Head of caudate nucleus (tissue), 42 donors: ENCODE measurements at places on chromosomes 3 and 15.

DNA sequence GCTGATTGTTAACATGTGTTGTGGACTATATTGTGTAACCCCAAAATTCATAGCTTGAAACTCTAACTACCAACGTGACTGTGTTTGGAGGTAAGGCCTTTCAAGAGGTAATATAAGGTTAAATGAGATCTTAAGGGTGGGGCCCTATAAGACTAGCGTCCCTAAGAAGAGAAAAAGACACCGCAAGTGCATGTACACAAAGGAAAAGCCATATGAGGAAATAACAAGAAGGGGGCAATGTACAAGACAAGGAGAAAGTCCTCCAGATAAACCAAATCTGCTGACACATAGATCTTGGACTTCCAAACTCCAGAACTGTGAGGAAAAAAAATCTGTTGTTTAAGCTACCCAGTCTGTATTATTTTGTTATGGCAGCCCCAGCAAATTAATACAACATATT lies 8.6 kb downstream of the DMXL2 start:
- DNase-seq, result no peak

DNA sequence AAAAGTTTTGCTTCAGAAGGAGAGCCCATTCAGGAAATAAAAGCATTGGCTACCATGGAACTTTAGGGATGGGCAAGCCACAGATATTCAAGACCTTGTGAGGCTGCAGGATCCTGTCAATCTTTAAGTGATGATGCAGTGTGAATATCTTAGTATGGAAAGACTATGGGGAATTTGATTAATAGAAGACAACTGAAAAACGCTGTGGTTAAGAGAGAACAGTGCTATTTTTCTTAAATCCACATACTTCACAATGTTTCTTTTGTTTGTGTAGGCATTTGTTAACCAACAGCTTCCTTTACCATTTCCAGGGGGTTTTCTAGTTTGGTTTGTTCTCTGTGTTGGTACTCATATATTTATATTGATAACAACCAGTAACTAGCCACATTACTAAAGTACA lies 90.3 kb downstream of the TMEM212 start:
- DNase-seq, result no peak

DNA sequence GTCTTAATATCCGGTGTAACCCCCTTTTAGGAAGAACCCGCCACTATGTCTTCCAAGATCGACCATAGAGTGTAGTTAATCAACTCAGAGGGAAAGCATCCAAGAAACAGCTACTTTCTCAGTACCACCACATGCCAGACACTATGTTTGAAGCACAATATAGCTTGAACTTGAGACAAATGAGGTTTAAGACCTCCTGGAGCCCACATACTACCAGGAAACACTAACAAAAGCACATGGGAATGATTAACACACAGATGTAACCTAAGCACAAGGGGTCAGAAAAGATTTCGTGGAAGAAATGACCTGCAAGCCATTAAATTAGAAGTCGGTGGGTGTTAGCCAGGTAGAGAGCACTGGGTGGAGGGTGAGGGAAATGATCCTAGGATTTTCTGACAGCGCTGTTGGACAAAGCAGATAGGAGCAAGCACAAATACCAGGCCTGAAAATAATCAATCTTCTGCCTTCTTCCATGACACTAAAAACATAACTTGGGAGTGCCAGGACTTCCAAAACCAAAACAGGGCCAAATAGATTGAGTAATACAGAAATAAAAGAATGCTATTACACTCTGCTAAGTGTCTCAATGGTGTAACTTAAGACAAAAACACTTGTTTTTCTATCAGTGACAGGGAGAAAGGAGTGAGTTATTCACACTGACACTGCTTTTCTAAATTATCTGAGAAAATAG lies 213.7 kb downstream of the FOXP1 start:
- no peak for DNase-seq

- no peak for DNase-seq
Observed at GRCh38 chr3:38542401-38543298, 46.5 kb downstream of the EXOG start.

DNA sequence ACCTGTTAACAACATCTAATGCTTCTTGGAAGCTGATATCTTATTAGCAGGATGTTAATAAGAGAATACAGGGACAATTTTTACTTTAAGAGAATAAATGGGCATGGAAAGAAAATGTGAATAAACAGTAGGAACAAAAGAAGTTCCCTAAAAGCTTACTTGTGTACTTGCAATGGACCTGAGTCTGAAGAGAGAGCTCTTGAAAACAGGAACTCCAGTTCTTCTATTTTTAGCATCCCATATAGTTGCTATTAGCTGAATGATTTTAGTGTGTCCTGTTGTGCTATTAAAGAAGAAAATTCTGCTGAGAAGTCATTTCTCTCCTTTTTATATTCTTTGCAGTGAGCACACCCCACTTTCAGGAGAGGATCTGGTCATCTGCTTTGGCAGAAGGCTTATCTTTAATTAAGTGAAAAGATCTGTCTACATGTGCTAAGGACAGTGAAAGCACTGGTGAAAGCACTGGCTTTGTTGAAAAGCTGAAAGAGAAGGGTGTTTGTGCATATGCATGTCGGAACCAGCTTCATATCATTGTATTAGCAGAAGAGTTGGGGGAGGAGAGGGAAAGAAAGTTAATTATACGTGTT lies 1.4 kb upstream of the ST3GAL6 start:
- no peak for DNase-seq

DNA sequence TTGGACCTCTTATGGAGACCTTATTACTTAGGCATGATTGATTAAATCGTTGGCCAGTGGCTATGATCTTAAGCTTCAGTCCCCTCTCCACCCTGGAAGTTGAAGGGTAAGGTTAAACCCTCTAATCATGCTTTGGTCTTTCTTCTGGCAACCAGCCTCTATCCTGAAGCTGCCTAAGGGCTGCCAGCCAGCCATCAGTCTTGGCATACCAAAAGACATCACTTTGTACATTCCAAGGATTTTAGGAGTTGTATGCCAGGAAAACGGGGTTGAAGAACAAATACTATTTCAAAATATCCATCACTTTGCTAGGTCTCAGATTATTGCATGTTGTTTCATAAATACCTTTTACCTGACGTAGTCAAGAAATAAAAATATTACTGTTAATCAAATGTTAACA lies 28.9 kb downstream of the UBE2E2 start:
- no peak for DNase-seq

DNA sequence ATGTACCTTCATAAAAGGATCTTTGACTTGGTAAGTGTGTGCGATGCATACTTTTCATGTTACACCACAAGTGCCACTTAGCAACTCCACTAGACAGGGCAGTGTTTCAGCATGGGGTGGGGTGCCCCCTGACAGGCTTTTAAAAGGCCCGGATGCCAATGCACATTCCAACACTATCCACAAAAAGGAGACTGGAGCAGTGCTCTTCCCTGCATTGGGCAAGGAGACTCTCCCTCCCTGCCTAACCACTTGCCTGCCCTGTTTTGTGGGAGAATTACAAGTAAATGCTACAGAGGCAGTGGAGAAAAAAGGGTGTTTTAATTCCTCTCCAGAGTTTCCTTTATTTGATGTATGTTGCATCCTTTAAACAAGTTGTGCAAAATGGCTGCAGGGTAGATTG lies 1.7 kb upstream of the RARB start:
- no peak for DNase-seq

- no peak for DNase-seq
Observed at GRCh38 chr3:15430624-15431023, 3.2 kb downstream of the EAF1 start.

GRCh38 chr3:10977892-10978510 lies 14.5 kb upstream of the SLC6A1 start:
- DNase-seq, result peak; percentile 83

GRCh38 chr3:5143464-5143863 lies 21.4 kb downstream of the ARL8B start:
- no peak for DNase-seq

- DNase-seq, result no peak
Observed at GRCh38 chr15:79978260-79978654, 7.3 kb upstream of the BCL2A1 start.

DNA sequence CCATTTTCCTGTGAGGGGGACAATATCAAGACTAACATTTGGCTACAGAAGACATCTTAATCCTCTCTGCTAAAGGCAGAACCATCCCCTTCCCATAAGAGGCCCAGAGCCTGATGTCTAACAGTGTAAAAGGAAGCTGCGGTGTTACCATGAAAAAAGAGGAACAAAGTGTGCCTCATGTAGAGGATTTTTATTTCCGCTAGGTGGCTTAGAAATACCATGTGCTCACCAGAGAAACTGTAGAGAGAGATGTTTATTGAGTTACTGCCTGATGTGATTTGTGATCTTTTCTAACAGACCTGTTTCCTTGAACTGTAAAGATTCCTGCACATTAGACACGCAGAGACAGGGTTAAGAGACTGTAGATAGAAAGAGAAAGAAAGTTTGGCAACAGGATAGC lies 22.0 kb downstream of the OR5H15 start:
- DNase-seq, result no peak

DNA sequence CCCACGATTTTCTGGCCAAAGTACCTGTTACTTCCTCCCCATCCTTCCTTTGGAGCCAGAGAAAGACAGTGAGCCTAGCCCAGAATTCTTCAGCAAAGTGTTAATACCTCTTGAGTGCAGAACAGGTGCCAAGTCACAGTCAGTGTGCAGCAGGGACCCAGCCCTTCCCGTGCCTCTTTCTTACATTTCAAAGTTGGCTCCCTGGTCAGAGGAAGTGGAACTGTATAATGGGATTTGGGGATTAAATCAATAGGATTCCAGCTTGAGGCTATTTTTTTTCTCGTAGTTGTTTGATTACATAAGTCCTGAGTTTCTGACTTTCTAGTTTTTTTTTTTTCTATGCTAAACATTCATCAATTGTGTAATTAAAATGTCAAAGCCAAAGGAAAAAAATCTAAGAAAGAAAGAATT lies 52.6 kb upstream of the ABHD10 start:
- DNase-seq, result no peak

- no peak for DNase-seq
Observed at GRCh38 chr15:70029297-70029701, 68.4 kb downstream of the TLE3 start.

DNA sequence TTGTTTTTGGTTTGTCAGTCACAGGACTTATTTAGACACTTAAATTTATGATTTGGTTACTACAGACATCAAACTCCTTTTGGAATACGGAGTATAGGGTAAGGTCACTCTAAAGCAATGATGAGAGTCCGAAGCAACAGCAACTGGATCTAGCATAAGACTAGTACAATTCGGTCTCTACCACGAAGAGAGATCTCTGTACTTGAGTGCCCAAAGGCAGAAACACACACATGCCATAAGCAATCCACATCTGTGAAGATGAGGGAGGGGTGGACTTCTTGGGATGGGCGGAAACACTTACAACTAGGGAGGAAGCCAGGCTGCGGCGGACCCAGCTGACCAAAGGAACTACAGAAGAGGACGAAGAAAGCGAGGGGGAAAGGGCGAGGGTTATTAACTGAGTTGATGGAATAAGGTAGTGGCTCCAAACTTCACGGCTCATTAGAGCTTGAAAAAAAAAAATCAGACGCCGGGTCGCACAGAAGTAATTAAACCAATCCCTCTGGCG lies 595 bp downstream of the DPH6 start:
- DNase-seq, result peak; percentile 55

DNA sequence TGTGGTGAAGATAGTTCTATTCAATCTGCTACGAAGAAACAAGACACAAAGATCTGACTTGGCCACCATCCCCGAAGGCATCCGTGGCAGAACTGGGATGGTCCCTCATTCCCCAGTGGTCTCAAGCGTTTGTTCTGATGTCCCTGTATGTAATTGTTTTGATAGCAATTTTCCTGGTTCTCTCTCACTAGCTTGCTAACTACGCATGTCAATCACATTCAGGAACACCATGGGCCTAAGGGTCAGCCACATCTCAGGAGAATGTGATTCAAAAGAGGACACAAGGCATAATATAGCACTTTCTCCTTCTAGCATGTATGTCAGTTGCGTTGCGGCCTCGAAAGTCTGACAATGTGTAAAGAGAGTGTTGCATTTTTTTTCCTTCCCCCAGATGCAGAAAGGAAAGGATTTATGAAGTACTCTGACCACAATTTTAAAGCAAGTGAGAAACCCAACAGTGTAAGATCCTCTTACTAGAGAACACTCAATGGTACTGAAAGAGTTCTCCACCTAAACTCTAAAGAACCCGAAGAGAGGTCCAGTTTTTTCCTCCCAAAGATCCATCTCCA lies 32.0 kb upstream of the TCF12 start:
- DNase-seq, result no peak

- DNase-seq, result no peak
Observed at GRCh38 chr3:149816986-149817385, 4.0 kb downstream of the RNF13 start.

GRCh38 chr3:30180310-30181177 lies 425.9 kb upstream of the TGFBR2 start:
- DNase-seq, result no peak

DNA sequence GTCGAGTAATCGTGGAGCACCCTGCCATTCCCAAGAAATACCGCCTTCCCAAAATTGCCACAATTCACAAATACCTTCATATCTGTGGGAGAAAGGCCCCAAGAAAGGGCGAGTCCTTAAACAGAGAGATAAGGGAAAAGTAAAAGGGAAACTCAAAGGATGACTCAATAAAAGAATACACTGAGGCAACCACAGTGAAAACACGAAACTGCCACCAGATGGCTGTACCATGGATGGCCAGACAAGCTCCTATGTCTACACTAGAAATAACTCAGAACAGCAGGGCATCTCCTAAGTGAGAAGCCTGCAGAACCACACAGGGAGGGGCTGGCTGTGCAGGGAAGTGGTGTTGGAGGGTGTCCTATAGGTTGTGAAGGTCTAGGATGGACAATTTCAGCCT lies 25.0 kb downstream of the SRGAP3 start:
- DNase-seq, result no peak

DNA sequence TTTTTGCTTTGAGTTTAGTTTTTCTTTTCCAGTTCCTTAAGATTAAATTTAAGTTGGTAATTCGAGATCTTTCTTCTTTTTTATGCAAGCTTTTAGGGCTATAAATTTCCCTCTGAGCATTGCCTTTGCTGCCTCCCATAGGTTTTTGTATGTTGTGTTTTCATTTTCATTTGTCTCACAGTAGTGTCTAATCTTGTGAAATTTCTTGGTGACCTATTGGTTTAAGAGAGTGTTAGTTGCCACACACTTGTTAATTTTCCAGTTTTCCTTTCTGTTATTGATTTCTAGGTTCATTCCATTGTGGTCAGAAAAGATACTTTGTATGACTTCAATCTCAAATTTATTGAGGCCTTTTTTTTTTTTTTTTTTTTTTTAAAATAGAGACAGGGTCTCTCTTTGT lies 18.3 kb upstream of the IL20RB start:
- DNase-seq, result no peak
